ENCODE measurements at places on chromosomes 7 and 10. TPM values are rescaled to one million over a fixed set of nuclear protein-coding genes. Genes with fewer than 3 reads are reported as not detected.

GRCh38 chr7:54015251-54015650 is 526.9 kb upstream of the VSTM2A start:
- no peaks in the 10 kb centered on the region for H3K36me3 ChIP-seq
- DNase-seq, result no peak
- H3K4me1 ChIP-seq, result no peaks in the 10 kb centered on the region
- H3K27ac ChIP-seq, result no peak overlapping the region
- no peak overlapping the region for H3K4me3 ChIP-seq

- H3K4me1 ChIP-seq, result no peaks in the 10 kb centered on the region
- peaks cover 8% of the 10 kb centered on the region for H3K27me3 ChIP-seq
- DNase-seq, result peak; percentile 36
- H3K36me3 ChIP-seq, result no peaks in the 10 kb centered on the region
- H3K4me3 ChIP-seq, result no peak overlapping the region
Measured at GRCh38 chr10:132496360-132497062, 41.1 kb upstream of the INPP5A start.

- H3K36me3 ChIP-seq, result no peaks in the 10 kb centered on the region
- H3K27me3 ChIP-seq, result no peaks in the 10 kb centered on the region
- no peak overlapping the region for H3K4me3 ChIP-seq
Measured at GRCh38 chr7:46859963-46860475, 721.9 kb downstream of the TNS3 start.

DNA sequence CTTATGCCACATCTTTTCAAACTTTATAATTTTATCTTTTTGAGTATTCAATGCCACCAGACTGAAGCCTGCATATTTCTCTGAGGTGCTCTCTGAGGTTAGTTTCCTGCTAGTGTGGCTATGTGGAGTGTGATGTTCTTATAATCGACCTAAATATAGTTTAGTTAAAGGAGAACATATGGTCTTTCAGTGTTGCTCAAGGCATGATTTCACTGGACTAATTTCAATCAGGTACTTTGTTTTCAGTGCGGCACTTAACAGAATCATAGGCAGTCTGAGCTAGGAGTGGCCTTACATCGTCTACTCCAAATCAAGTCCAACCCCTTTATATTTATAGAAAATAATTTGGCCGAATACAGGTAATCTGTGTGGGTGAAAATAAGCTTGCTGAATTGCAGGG is 134.2 kb downstream of the NXPH1 start:
- H3K36me3 ChIP-seq, result no peaks in the 10 kb centered on the region
- H3K4me3 ChIP-seq, result no peak overlapping the region
- H3K27me3 ChIP-seq, result no peaks in the 10 kb centered on the region
- no peak for DNase-seq
- no peak overlapping the region for H3K27ac ChIP-seq
- H3K4me1 ChIP-seq, result no peaks in the 10 kb centered on the region

DNA sequence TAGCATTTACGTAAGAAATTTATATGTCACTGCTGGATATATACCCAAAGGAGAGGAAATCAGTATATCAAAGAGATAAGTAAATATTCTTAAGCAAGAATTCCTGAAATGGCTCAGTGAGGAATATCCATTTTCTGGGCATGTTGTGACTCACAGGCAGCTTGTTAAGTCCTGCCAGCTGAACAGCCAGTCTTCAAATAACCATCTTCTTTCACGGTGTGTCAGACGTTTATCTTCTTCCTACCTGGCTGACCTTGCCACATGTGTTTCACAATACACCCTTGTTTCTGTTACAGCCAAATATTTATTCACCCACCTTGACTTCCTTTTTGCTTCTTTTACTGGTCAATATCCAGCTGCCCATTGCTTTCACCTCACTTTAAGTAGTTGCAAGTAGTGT is 648.1 kb downstream of the ANKRD7 start:
- H3K27ac ChIP-seq, result no peak overlapping the region
- no peak for DNase-seq
- H3K27me3 ChIP-seq, result no peaks in the 10 kb centered on the region
- no peak overlapping the region for H3K4me3 ChIP-seq
- peaks cover 11% of the 10 kb centered on the region for H3K4me1 ChIP-seq
- H3K36me3 ChIP-seq, result no peaks in the 10 kb centered on the region

GRCh38 chr10:35063837-35064454 is 26.2 kb downstream of the CUL2 start:
- no peak for DNase-seq
- H3K4me3 ChIP-seq, result no peak overlapping the region
- H3K36me3 ChIP-seq, result peaks cover 61% of the 10 kb centered on the region
- H3K27me3 ChIP-seq, result no peaks in the 10 kb centered on the region
- H3K27ac ChIP-seq, result no peak overlapping the region

- H3K27ac ChIP-seq, result no peak overlapping the region
- H3K4me1 ChIP-seq, result peaks cover 9% of the 10 kb centered on the region
- peak overlapping the region; percentile 6 for H3K4me3 ChIP-seq
- peaks cover 14% of the 10 kb centered on the region for H3K27me3 ChIP-seq
- DNase-seq, result peak; percentile 74
- H3K36me3 ChIP-seq, result peaks cover 16% of the 10 kb centered on the region
Measured at GRCh38 chr7:139783647-139784385, 6.0 kb upstream of the HIPK2 start.

GRCh38 chr10:31090894-31091607 is 59.4 kb upstream of the ZNF438 start:
- H3K27me3 ChIP-seq, result no peaks in the 10 kb centered on the region
- DNase-seq, result no peak
- peaks cover 3% of the 10 kb centered on the region for H3K4me1 ChIP-seq
- no peak overlapping the region for H3K4me3 ChIP-seq

GRCh38 chr10:70671619-70672164 is 614 bp upstream of the ADAMTS14 start:
- no peak overlapping the region for H3K27ac ChIP-seq
- H3K4me3 ChIP-seq, result peak overlapping the region; percentile 55
- H3K4me1 ChIP-seq, result no peaks in the 10 kb centered on the region
- no peaks in the 10 kb centered on the region for H3K36me3 ChIP-seq
- no peak for DNase-seq

DNA sequence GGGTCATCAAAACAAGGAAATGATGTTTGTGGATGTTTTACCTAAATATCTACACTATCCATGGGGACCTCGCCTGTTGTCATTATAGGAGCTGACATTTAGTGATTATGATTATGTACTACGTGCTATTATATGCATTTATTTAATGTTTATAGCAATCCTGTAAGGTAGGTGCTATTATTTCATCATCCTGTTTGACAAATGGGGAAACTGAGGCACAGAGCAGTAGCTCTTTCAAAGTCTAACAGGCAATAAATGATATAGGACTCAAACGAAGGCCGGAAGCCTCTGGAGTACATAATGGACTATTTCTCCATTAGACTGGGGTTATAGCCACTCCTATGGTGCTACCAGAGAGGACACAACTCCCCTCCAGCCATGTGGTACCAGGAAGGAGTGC is 60.6 kb upstream of the KDM7A start:
- H3K27me3 ChIP-seq, result peaks cover 15% of the 10 kb centered on the region
- H3K4me1 ChIP-seq, result no peaks in the 10 kb centered on the region
- no peak overlapping the region for H3K4me3 ChIP-seq
- H3K36me3 ChIP-seq, result no peaks in the 10 kb centered on the region
- DNase-seq, result no peak
- no peak overlapping the region for H3K27ac ChIP-seq

GRCh38 chr10:36050763-36051499 is 408.8 kb upstream of the FZD8 start:
- DNase-seq, result no peak
- no peaks in the 10 kb centered on the region for H3K27me3 ChIP-seq
- no peaks in the 10 kb centered on the region for H3K36me3 ChIP-seq
- no peak overlapping the region for H3K27ac ChIP-seq
- H3K4me1 ChIP-seq, result peaks cover 4% of the 10 kb centered on the region

DNA sequence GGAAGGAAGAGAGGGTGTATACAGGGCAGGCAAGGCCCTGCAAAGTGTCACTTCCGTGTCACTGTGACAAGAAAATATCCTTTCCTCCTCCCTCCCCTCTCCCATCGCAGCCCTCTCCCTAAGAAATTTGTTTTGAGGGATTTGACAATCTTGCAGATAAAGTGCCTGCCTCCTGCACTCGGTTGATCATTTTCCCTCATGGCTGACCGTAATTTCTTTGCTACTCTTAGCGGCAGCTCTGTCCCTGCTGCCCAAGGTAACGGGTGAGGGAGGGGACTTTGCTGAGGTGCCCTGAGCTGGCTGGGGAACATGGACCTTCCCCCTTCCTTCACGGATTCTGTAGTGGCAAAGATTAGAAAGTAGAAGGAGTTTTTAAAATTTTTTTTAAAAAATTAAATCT is 179.1 kb downstream of the TCF7L2 start:
- peaks cover 24% of the 10 kb centered on the region for H3K4me1 ChIP-seq
- H3K27me3 ChIP-seq, result no peaks in the 10 kb centered on the region
- DNase-seq, result no peak
- peak overlapping the region; percentile 50 for H3K4me3 ChIP-seq

GRCh38 chr7:157610671-157611295 is 274.0 kb downstream of the DNAJB6 start:
- H3K4me1 ChIP-seq, result no peaks in the 10 kb centered on the region
- no peak overlapping the region for H3K4me3 ChIP-seq
- DNase-seq, result no peak
- no peak overlapping the region for H3K27ac ChIP-seq
- no peaks in the 10 kb centered on the region for H3K36me3 ChIP-seq

- H3K27ac ChIP-seq, result no peak overlapping the region
- peaks cover 11% of the 10 kb centered on the region for H3K36me3 ChIP-seq
- H3K4me1 ChIP-seq, result no peaks in the 10 kb centered on the region
- DNase-seq, result no peak
- H3K27me3 ChIP-seq, result no peaks in the 10 kb centered on the region
Measured at GRCh38 chr10:93461807-93462178, 20.3 kb downstream of the MYOF start.

- peaks cover 19% of the 10 kb centered on the region for H3K36me3 ChIP-seq
- no peaks in the 10 kb centered on the region for H3K27me3 ChIP-seq
- H3K27ac ChIP-seq, result no peak overlapping the region
- no peak overlapping the region for H3K4me3 ChIP-seq
Measured at GRCh38 chr7:100864263-100864845, 2.8 kb upstream of the TRIP6 start.

DNA sequence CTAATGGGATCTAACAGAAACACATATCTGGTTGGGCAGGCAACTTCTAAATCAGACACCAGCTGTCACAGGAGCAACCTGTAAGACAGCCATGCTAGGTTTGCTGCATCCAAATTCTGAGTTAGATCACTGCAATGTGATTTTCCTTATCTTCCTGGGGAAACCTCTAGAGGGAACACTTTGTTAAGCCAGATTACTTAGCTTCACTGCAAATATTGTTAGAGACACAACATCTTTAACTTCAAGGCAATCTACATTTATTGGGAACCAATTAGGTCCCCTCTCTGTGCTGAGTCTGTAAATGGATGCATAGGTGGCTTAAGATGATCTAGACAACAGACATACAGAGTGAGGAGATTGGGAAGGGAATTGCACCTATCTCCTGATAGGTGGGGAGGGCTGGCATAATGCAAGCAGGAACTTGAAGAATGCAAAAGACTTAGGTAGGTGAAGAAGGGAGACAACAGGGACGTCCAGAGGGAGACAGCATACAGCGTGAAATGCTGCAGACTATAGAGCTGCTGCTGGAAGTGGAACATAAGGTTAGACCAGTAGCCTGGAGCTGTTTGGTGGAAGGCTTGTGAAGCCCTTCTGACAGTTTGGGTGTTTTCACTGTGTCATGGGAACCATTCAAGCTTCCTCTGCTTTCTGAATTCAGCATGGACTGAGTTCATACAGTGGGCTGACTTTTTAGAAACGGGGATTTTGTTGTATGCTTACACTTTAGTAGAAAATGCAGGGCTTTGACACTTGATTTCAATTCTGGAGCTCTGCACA is 109.8 kb upstream of the ELMO1 start:
- H3K4me3 ChIP-seq, result peak overlapping the region; percentile 5
- no peaks in the 10 kb centered on the region for H3K36me3 ChIP-seq
- no peak overlapping the region for H3K27ac ChIP-seq
- no peaks in the 10 kb centered on the region for H3K27me3 ChIP-seq
- DNase-seq, result no peak
- peaks cover 6% of the 10 kb centered on the region for H3K4me1 ChIP-seq

DNA sequence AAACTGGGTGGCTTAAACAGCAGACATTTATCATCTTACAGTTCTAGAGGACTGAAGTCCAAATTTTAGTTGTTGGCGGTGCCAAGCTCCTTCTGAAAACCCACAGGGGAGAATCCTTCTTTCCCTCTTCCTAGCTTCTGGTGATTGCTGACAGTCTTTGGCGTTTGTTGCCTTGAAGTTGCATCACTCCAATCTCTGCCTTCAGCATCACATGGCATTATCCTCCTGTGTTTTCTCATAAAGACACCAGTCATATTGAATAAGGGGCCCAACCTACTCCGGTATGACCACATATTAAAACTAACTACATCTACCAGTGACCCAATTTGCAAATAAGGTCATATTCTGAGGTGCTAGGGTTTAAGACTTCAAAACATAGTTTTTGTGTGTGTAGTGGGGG is 472.1 kb upstream of the IGFBP3 start:
- H3K4me1 ChIP-seq, result peaks cover 12% of the 10 kb centered on the region
- H3K27ac ChIP-seq, result no peak overlapping the region
- no peak for DNase-seq
- no peak overlapping the region for H3K4me3 ChIP-seq
- no peaks in the 10 kb centered on the region for H3K27me3 ChIP-seq

- H3K4me3 ChIP-seq, result no peak overlapping the region
- H3K27ac ChIP-seq, result no peak overlapping the region
- peaks cover 5% of the 10 kb centered on the region for H3K4me1 ChIP-seq
- H3K36me3 ChIP-seq, result peaks cover 26% of the 10 kb centered on the region
- no peaks in the 10 kb centered on the region for H3K27me3 ChIP-seq
Measured at GRCh38 chr7:37352974-37353948, 95.4 kb downstream of the ELMO1 start.

- no peaks in the 10 kb centered on the region for H3K4me1 ChIP-seq
- no peaks in the 10 kb centered on the region for H3K36me3 ChIP-seq
- H3K27me3 ChIP-seq, result no peaks in the 10 kb centered on the region
- H3K4me3 ChIP-seq, result no peak overlapping the region
- no peak for DNase-seq
Measured at GRCh38 chr10:118807512-118808305, 52.9 kb upstream of the CACUL1 start.

DNA sequence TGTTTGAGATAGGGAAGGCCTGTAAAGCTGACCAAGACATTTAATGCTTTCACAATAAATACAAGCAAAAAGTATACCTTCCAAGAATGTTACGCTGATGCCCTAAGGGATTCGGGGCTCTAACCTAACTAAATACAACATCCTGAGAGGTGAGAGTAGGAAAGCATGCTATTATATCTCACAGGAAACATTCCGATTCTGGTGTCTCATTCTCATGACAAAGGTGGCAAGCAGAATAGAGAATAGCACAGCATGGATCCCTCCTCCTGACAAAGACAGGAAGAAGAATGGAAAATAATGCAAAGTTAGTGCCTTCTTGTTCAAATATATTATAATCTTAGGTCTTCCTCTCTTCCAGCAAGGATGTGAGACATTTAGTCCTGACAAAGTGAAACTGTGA is 504.3 kb downstream of the TFEC start:
- peak; percentile 48 for DNase-seq
- no peaks in the 10 kb centered on the region for H3K4me1 ChIP-seq
- H3K27me3 ChIP-seq, result no peaks in the 10 kb centered on the region
- no peak overlapping the region for H3K4me3 ChIP-seq
- no peak overlapping the region for H3K27ac ChIP-seq

Gene NAT16
- not detected for total RNA-seq

Gene CRYGN
- total RNA-seq, result 3.9 TPM

Gene NEUROG3
- total RNA-seq, result not detected

Gene WNT8B
- not detected for total RNA-seq

Gene ACSL5
- not detected for total RNA-seq

Gene ARL4A
- total RNA-seq, result 26.4 TPM

Gene MYPN
- total RNA-seq, result not detected

Gene SLC25A13
- total RNA-seq, result 94.3 TPM

Gene SMARCD3
- 55.0 TPM for total RNA-seq

All from endodermal cell (in vitro differentiated cells).